HepG2 (cell line): ENCODE measurements at places on chromosomes 12 and 14. TPM values are rescaled to one million over a fixed set of nuclear protein-coding genes. Genes with fewer than 3 reads are reported as not detected.

Gene EID3
- total RNA-seq = 0.27 and 4.5 TPM in 2 replicates

Gene PMEL
- total RNA-seq = 0.35 and 0.49 TPM in 2 replicates

Gene TMEM233
- total RNA-seq = not detected in 2 replicates

Gene RTN1
- total RNA-seq = 0.04 and 0.20 TPM in 2 replicates

GRCh38 chr14:55450124-55450523, 9.7 kb upstream of the TBPL2 start:
- no peak overlapping the region for H3K4me3 ChIP-seq
- no peak overlapping the region for H3K27ac ChIP-seq
- H3K36me3 ChIP-seq = no peaks in the 10 kb centered on the region
- H3K27me3 ChIP-seq = no peaks in the 10 kb centered on the region

- H3K36me3 ChIP-seq = peaks cover 8% of the 10 kb centered on the region; the same call in 1 of the 2 replicates
- no peak overlapping the region for H3K4me3 ChIP-seq
- DNase-seq = no peak
- no peaks in the 10 kb centered on the region for H3K27me3 ChIP-seq
- H3K4me1 ChIP-seq = no peaks in the 10 kb centered on the region
These were observed 21.1 kb upstream of the GALNT16 start for GRCh38 chr14:69238883-69239282.
